GOT3 (cell line): ENCODE measurements at places on chromosomes 16 and 17.
A peak's percentile ranks its signal among the peaks of the same experiment; 100 is the strongest.

- no peak for DNase-seq
Observed at GRCh38 chr17:67013891-67014290, 30.5 kb upstream of the CACNG1 start.

- DNase-seq, result no peak
Observed at GRCh38 chr17:64412944-64413381, 22.3 kb upstream of the PECAM1 start.

DNA sequence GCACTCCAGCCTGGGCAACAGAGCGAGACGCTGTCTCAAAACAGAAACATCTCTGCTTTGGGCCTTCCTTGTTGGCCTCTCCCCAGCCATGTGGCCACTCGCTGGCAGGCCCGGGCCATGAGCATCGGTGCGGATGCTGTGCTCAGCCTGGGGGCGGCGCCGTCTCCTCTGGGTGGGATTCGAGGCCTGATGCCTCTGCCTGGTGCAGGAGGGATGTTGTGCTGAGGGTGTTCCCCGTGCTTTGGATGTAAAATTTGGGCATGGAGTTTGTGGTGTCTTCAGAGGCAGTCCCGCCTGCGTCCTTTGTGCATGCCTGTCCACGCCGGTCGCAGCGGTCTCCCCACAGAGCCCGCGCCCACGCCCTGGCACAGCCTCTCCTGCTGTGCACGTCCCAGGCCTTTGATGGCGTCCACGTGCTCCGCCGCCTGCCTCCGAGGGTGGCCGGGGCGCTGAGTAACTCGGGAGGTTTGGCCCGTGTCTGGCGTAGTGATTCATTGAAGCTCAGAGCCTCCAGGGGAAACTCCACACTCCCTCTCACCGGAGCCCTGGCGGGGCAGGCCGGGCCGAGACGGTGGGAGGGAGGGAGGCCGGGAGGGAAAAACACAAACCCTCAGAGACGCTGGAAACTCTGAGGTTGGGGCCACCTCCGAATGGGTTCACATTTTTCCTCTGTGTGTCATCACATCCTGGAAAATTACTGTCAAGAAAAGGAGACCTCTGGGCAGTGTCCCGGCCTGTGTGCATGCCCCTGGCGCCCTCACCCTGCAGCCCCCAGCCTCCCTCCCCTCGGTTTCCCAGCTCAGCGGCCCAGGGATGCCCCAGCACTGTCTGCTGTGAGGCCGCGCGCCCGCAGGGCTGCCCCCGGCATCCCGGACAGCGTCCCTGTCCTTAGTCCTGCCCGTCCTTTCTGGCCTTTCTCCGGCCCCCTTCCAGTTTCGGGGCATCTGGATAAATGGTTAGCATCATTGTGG, 19.0 kb downstream of the CENPX start:
- DNase-seq, result peak; percentile 83

- no peak for DNase-seq
Observed at GRCh38 chr16:65641762-65642289, 520.0 kb upstream of the CDH11 start.

DNA sequence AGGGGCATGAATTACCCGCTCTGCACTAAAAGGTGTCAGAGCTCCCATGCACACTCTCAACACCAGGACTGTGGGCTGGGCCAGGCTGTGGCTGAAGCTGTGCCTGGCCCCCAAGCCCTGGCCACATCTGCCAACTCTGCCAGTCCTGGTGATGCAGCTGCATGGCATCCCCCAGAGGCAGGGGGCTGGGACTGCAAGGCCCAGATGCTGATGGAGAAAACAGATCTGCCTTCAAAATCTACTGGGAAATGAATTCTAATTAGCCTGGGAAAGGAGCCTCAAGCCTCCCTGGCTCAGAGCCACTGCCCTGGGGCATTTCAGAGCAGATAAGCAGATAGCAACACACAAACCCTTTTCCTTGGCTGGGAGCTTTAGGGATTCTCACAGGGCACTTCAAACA, 3.4 kb downstream of the CHST6 start:
- DNase-seq, result no peak

DNA sequence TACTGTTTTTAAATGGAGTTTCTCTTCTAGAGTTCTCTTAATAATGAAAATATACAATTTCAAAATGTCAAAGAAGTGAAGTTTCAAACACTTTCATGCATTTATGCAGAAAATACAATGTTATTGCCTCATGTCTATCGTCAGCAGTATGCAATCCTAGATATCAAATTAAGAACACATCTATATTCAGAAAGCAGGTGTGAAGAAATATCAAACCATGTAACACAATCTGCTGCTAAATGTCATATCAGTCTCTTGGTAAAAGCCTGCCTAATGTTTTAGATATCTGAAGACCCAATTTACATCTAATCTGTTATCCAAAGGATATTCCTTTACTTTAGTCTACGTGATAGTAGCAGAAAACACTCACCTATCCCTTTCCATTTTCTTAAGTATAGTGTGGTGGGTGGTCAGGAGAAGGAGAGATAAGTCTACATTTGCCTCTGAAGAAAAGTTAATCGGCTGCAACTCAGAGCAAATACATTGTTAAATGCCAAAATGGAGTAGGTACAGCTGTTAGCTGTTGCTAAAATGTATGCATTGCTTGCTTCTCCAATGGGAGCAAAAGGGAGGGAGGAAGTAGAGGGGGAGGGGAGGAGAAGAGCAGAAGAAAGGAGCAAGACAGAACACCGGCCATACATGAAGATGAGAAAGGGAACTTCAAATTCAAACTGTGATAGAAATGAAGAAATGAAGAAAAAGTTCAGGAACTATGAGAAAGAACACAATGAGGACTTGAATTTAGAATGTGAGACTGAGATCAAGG, 64.9 kb downstream of the ITFG1 start:
- no peak for DNase-seq

DNA sequence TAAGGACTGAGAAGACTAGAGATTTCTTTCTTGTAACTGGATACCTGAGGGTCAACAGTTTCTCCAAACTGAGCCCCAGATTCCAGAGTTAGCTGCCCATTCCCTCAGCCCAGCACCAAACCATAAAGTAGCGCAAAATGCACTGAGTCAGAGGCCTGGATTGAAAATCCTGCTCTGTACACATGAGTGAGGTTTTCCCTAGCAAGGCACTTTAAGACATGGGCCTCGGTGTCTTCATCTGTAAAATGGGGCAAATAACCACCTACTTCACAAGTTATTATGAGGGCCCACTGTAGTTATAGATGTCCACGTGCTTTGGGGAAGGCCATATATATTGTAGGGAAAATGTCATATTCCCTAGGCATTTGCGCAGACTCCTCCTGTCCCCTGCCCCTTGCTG, 10.3 kb upstream of the DLX4 start:
- DNase-seq, result no peak

GRCh38 chr17:62614142-62614541, 13.3 kb upstream of the MRC2 start:
- no peak for DNase-seq

- DNase-seq, result no peak
Observed at GRCh38 chr16:14511800-14512135, 118.3 kb downstream of the PARN start.

- DNase-seq, result no peak
Observed at GRCh38 chr17:4497101-4497824, 1.4 kb upstream of the SPNS2 start.

DNA sequence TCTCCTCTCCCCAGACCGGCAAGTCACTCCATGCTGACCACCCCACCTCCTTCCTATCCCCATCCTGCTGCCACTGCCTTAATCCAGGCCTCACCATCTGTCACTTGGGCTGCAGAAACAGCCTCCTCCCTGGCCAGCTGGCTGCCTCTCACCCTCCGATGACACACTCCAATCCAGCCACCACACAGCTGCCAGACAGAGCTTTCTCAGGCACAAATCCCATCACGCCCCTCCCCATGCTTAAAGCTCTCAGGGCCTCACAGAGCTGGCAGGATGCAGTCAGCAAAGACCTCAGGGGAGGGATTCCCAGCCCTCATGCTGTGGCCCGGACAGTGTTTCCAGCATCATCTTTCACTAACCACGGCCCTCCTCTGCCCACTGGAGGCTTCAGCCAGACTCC, 13.7 kb downstream of the CAMKK1 start:
- DNase-seq, result no peak

DNA sequence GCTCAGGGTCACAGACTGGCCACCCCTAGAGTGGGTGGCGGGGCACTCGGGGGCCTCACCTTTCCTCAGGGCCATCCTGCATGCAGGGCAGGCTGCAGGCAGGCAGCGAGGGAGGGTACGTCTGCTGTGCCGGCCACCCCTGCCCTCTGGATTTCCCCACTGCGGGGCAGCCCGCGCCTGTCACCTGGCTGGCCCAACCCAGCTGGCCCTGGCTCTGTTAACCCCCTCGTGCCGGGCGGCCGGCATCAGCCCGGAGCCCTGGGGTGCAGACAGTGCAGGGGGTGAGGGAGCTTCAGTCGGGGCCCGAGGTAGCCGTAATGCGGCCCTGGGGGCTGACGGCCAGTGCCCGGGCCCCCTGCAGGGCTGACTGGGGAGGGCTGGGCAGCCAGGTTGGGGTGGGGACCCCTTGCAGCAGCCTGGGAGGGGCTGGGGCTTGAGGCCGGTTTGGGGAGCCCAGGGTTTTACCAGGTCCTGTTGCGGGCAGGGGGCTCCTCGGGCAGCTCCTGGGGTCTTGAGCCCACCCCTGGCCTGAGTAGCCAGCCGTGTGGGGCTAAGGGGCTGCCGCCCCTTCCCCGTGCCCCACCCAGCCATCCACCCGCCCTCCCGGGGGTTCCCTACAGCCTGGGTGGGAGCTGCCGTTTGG, at the start of gene IGFALS:
Gene IGFALS, minus strand, starts transcription at position 128 of the 643 bp plus-strand sequence. Its CDS starts 53 bp downstream, at position 75.
- DNase-seq, result no peak

DNA sequence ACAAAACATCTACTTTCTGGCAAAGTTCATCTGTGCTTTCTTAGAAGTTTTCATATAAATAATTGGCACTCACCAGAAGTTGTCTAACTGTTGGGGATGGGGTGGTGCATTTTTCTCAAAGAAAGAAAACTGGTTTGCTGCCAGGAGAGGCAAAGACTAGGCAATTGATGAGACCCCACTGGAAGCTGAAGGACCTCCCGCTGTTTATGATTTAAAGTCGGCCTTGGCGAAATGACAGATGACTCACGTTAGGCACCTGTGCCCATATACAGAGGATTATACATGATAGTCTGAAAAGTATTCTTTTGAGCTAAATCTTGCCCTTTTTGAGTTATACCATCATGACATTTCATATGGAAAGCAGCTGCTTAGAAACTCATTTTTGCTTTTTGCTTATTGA, 193.0 kb upstream of the ZFHX3 start:
- DNase-seq, result no peak

DNA sequence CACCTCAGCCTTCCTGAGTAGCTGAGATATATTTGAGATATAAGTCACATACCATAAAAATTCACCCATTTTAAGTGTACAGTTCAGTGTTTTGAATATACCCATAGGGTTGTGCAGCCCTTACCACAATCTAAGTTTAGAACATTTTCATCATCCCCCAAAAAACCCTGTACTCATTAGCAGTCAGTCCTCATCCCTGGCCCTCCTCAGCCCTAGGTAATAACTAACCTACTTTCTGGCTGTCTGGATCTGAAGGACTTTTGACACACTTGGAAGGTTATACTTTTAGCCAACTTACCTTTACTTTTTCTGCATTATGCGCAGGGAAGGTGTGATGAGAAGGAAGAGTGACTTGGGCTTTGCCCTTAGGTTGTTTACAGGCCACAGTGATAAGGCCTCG, 4.0 kb upstream of the PLEKHG4 start:
- no peak for DNase-seq

DNA sequence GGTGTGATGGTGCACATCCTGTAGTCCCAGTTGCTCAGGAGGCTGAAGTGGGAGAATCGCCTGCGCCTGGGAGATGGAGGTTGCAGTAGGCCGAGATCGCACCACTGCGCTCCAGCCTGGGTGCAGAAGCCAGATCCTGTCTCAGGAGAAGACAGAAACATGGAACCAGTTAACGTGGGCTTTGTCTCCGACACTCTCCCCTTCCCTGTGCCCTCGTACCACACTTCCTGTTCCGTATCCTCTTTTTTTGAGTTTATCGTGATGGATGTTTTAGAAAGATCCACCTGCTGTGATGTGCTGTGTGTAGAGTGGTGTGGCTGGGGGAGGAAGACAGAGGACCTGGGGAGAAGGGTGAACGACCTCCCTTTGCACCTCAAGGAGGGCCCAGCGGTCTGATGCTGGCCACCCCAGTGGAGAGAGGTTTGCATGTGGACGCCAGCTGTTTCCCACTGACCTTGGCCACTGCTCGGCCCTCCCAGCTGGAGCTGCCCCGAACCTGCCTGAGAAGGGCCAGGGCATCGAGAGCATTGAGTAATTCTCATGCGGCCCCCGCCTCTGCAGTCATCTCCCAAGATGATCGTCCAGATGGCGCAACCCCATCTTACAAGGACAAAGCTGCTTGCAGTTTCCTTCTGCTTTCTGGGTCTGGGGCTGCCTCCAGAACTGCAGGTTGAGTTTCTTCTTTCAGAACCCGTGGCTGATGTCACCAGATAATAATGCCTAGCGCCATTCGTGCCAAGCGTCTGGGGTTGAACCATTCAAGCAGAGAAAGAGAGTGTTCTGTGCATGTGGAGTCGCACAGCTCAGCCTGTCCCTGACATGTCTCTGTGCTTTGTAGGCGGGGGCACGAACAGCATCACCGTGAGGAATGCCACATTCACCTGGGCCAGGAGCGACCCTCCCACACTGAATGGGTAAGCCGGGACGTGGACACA, 126.3 kb downstream of the ABCC1 start:
- no peak for DNase-seq

DNA sequence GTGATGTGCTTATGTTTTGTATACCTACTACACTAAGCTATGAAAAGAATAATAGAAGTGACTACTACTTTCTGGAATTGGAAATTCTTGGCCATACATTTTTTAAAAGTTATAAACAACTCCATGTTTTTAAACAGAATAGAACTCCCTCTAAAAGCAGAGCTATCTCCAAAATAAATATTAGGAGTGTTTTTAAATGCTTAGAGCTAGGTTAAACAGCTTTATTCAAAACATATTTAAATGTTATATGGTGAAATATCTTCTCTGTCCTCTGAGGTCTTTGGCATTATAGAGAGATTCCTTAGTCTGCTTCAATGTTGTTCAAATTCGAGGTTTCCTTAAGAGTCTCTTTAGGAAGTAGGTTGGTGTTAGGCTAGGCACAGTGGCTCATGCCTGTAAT, 22.9 kb upstream of the PSMC5 start:
- no peak for DNase-seq

DNA sequence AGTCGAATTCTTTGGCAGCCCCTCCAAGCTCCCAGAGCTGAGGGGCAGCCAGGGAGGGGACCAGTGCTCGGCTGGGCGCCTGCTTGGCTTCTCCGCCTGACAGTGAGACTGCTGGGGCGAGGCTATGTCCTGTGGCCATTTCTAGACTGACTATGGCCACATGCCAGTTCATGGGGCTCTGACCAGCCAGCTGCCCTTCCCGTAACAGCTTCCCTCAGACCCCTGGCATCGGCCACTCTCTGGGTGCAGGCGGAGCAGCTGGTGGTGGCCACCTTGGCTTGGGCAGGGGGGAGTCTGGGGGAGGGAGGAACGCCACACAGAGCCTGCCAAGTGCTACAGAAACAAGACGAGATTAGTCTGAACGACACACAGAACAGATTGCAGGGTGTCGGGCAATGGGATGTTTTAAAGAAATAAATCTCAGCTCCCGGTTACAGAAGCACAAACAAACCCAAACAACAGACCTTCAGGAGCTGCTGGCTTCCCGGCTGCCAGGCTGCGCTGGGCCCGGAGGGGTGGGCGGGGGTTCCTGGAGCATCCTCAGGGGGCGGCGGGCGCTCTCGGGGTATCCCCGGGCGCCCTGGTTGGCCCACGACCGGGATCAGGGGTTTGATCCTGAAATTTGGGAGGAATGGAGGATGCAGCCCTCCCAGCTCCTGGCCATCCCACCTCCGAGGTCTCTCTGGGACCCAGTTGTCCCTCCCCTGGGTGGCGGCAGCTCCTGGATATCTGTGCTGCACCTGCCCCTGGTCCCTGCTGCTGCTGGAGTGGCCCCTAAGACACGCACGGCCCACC, 34.5 kb downstream of the TBC1D16 start:
- no peak for DNase-seq
